ENCODE measurements at places on chromosomes 6 and 20.

DNA sequence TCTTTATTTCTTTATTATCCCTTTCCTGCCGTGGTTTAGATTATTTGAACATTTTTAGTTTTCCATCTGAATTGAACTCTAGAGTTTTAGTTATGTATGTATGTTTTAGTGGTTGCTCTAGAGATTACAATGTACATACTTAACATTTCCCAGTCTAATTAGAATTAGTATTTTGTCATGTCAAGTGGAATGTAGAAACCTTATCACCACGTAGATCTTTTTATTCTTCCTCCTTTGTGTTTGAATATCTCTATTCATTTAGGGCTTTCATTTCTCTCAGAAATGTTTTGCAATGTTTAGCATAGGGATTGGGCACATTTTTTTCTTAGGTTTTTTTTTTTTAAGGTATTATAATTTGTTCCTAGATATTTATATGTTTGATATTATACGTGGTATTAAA lies 73.1 kb upstream of the EZR start:
- DNase-seq = no peak

DNA sequence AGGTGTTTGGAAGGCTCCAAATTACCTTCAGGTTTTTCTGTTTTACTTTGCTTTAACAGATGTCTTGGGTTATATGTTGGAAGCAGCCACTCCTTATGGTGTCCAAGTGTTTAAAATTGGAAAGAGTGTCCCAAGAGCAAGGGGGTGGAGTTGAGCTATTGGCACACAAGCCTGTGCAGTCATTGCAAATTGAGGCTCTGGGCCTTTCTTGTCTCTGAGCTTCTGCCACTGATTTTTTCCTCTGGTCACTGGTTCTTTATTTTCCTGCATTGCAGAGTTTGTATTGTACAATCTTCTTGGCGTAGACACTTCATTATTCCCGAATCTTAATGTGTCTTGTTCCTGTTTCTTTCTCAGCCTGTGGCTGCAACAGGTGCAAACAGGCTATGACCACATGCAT lies 598.8 kb downstream of the RNF144B start:
- no peak for DNase-seq

DNA sequence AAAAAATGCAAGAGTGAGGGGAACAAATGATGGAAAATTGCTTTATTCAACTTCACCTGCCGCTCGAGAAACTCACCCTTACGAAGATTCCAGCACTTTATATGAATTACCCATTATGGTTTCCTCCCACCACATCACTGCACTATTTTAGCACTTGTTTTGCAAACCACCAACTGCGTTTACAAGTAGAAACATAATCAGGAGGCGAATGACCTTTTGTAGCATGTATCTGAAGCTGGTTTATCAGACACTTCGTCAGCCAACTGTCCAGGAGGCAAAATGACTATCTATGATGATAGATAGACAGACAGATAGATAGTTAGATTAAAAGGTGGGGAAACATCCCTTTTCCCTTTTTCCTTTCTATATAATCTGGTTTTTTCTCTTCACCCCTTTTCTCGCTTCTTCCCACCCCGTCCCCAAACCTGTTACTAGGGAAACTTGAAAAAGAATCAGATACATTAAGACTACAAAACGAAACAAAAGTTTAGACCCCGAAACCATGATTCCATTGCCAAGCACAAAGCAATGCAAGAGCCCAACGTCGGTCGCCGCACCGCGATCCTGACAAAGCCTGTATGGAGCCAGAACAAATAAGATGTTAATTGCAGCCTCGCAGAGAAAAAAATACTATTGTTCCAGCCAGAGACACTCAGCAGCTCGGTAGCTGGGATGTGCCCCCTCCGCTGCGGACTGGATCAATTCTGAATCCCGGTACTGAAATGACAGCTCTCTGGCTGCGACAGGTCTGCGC lies 933 bp upstream of the ADGRB3 start:
- DNase-seq = no peak

- no peak for DNase-seq
Measured at GRCh38 chr20:46362921-46363867, 43.2 kb downstream of the ELMO2 start.

DNA sequence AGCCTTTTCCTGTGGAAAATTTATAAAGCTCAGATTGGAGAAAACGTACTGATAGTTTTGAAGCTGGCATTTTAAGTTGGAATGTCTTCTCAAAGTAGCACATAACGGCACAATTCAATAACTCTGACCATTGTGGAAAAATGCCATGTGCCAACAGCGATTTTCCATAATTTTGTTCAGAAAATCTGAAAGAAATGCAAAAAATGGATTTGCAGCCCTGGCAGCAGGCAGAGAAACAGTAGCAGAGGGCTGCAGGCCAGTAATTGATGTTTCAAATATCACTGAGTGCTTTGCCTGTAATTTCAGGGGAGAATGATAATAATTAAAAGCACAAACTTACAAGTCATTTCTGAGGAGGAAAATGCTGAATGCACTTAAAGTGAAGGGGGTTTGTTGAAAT lies 507.4 kb downstream of the MAFB start:
- no peak for DNase-seq

DNA sequence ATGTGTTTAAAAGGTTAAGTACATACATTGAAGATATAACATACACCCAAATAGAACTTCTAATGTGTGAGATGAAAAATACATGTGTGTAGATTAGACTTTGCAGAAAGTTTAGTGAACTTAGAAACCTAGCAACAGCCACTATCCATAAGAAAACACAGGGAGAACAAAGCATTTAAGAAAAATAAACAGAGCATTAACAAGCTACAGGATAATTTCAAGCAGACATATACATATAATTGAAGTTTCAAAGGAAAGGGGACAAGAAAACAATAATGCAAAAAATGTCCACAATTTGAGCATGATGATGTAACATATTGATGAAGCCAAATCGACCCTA lies 18.2 kb upstream of the THBS2 start:
- no peak for DNase-seq

DNA sequence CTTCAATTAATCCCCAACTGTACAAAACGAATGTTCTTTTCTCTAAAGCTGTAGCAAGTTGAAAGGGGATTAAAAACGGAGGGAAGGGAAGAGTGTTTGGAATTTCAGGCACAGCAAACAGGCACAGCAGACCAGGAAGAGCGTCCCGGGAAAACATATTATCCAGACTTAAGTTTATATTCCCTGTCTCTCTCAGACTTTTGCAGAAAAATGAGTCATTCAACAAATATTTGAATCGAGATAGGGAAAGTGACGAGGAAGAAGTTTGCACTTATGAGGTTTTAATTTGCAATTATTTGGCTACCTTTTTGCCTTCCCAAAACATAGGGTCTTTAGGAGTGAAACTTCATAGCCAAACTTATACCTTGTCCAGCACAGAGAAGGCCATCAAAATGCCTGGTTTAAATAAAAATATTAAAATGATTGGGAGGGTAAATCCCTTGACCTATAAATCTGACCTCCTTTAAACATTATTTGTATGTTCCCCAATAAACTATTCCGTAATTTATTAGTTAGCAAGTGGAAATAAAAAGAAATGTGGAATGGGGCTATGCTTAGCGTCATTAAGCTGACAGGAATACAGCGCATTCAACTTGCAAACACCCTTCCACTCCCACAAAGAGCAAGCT lies 16.0 kb downstream of the HFE start:
- DNase-seq = no peak

- DNase-seq = no peak
Measured at GRCh38 chr6:71977884-71978283, 91.5 kb downstream of the RIMS1 start.

DNA sequence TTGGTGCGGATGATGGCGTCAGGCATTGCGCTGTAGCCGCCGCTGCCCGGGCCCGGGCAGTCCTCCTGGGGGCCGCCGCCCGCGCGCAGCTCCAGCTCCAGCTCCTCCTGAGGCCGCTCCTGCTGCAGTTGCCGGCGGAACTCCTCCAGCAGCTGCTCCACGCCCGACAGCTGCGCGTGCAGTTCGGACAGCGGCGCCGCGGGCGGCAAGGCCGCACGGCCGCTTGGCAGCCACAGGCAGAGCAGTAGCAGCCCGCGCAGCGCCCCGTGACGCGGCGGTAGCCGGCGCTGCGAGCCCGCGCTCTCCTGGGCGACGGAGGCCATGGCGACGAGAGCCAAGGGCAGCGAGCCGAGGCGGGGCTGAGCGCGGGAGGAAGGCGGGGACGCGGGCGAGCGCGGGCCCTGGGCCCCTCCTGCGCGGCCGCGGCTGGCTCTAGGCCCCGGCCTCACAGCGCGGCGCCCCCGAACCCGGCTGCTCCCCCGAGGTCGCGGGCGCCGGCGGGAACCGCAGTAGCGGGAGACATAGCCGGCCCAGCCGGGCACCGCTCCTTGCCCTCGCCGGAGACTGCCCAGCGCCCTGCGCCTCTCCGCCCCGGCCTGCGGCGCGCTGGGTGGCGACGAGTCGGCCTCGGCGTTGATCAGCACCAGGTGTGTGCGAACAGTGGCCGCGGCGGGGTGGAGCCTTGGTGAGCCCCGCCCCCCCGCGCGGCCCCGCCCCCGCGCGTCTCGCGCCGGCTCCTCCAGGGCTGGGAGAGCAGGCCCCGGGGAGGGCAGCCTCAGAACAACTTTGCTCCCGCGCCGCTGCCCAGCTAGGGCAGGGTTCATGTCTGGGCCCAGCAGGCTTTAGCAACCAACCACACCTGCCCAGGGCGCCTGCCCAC lies at the start of gene LRP11:
Gene LRP11, minus strand, starts transcription at position 662 of the 880 bp plus-strand sequence. Its CDS starts 339 bp downstream, at position 323.
- peak; percentile 56 for DNase-seq
